ENCODE measurements at places on chromosomes 12 and 14.
A peak's percentile ranks its signal among the peaks of the same experiment; 100 is the strongest.

DNA sequence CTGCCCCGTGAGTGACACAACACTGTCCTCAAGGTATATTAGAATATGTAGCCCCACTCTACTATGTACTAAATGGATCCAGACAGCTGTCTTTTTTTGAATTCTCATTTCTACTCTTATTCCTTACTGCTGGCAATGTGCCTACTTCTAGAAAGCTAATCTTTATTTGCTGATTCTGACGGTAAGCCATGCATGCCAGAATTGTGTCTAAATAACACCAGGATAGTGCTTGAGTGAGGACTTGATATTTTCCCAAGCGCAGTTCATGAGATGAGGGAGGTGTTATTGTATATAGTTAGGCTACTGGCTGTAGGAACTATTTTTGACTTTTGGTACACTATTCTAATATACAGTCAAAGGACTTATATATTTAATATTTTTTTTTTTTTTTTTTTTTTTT is 316.2 kb upstream of the NAV3 start:
- DNase-seq: no peak

DNA sequence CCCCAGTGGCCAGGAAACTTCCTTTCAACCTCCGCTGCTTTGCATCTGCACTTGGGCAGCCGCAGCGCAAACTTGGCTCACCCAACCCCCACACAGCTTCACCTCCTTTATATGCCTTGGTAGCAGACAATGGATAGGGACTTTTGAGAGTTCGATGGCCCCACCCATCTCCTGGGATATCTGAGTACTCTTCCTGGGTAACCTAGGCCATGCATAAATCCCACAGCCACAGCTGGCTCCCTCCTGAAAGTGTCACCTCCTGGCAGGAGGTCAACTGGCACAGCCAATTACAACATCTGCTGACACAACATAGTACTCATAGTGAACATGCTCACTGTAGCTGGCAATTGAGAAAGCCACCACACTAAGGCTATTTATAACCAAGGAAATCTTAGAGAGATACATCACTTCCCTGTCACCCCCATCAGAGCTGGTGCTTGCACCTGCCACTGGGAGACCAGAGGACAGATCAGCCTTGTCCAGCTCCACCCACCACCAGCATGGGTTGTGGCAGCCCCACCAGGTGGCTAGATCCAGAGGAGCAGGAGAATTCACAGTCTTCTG is 410.0 kb downstream of the SYT1 start:
- no peak for DNase-seq

DNA sequence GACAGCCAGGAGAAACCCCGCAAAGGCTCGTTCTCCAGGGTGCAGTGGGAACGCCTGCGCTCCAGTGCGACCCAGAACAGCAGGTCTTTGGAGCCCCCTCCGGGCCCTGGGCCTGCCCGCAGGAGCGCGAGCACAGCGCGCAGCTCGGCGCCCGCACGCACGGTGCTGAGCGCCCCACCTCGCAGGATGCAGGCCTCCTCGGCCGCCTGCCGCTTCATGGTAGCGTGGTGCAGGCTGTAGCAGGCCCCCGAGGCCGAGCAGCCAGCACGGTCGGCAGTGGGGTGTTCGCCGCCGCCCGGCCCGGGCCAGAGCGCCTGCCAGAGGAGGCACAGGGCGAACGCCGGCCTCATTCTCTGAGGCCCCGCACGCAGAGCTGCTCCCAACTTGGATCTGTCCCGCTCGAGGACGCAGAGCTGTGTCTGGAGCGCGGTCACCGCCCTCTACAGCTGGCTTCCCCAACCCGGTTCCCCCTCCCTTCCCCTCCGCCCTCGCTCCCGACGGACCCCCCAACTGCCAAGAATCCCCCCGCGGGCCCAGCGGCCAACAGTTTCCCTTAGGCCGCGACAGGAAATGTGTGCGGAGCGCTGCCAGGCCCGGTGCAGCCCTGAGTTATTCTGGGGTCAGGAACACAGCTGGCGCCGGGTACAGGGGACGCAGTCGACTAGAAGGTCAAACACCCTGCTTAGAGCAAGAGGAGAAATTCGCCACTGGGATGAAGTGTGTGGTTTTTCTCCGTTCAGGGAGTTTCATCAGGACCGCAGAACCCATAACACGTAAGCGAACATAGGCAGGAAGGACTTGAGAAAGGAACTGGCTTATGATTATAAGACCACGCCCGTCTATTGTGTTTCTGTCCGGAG is at the start of gene CLEC14A:
Gene CLEC14A (minus strand): TSS at position 421 of the 860 bp plus-strand sequence. CDS start 71 bp downstream, at position 350.
- DNase-seq: peak; percentile 29

DNA sequence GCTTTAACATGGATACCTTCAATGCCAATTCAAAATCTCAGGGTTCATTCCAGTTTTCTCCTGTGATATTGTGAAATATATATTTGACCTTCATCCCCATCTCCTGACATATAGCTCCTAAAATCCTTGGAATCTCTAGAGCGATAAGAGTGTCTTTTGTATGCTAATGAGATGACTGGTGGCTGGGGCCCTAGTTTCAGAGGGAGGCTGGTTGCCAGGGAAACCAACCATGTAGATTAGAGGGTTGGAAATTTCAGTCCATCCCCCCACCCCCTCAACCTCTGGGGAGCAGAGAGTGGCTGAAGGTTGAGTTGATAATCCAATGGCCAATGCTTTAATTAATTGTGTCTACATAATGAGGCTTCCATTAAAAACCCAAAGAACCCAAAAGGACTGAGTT is 59.4 kb downstream of the SDR9C7 start:
- DNase-seq: no peak

DNA sequence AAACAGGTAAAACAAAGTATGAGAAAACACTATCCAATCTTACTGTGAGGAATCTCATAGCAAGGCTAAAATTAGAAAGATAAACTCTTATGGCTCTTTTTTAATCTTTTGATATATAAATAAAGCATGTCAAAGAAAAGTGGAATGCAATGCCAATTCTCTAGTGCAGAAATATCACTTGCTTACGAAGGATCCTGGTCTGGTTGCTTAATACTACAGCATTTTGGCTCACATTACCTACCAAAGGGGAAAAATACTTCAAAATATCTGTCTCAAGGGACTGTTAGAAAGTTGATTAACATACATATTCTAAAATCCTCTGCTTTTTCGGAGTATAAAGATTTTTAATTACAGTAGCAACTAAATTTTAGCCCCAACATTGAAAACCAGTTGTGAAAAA is 21.4 kb downstream of the AREL1 start:
- DNase-seq: no peak

DNA sequence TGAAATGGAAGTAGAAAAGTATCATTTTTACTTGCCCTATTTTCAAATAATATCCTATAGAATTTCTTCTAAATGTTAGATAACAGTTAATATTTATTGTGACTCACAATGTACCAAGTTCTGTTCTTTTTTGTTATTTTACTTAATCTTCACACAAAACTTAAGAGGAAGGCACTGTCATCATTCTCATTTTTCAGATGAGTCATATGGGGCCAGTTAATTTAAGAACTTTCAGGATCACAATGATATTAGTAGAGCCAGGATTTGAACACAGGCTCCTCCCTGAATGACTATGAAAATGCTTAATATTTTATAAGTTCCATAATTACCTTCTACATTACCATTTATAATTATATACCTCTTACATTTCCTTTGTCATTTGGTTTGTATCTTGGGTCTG is 10.4 kb upstream of the TMEM260 start:
- no peak for DNase-seq

- DNase-seq: no peak
These were observed 53.5 kb upstream of the RAP1B start for GRCh38 chr12:68557011-68557730.

GRCh38 chr12:26744042-26744626 is 88.9 kb downstream of the ITPR2 start:
- no peak for DNase-seq

All from tibial nerve (tissue), 4 donors.